Activated CD4-positive, alpha-beta T cell treated with anti-CD3 and anti-CD28 coated beads, Interleukin-2, amount 10 ng/mL, durations not matched to agents 7 days and 5 days (primary cell): ENCODE measurements at places on chromosomes 7 and 10. TPM values are rescaled to one million over a fixed set of nuclear protein-coding genes. Genes with fewer than 3 reads are reported as not detected.
A peak's percentile ranks its signal among the peaks of the same experiment; 100 is the strongest.

Gene CYP2C19
- total RNA-seq, result not detected

Gene SNX8
- total RNA-seq, result 28.0 TPM

Gene ACTR3C
- 5.0 TPM for total RNA-seq

GRCh38 chr10:389836-390448 is 254.7 kb downstream of the ZMYND11 start:
- no peak overlapping the region for H3K27ac ChIP-seq
- no peak overlapping the region for H3K4me3 ChIP-seq
- DNase-seq, result no peak
- no peaks in the 10 kb centered on the region for H3K4me1 ChIP-seq

DNA sequence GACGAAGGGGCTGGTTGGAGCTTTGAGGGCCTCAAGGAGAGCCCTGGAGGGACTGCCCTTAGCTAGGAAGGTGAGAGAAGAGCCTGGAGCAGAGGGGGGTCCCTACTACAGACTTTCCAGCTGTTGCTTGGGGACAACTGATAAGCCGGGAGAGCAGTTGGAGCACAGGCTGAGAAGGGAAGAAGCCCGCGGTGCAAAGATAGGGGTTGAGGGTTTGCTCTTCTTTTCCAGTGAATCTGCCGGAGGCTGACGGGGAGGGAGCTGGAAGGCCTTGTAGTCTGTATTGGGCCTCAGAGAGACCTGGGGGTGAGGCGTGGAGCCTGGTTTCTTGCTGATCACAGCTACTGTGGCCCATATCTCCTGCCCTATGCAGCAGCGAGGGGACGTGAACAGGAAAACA is 23.7 kb downstream of the CYP26A1 start:
- H3K4me3 ChIP-seq, result no peak overlapping the region
- H3K27ac ChIP-seq, result no peak overlapping the region
- DNase-seq, result no peak
- H3K36me3 ChIP-seq, result no peaks in the 10 kb centered on the region
- peaks cover 5% of the 10 kb centered on the region for H3K27me3 ChIP-seq

DNA sequence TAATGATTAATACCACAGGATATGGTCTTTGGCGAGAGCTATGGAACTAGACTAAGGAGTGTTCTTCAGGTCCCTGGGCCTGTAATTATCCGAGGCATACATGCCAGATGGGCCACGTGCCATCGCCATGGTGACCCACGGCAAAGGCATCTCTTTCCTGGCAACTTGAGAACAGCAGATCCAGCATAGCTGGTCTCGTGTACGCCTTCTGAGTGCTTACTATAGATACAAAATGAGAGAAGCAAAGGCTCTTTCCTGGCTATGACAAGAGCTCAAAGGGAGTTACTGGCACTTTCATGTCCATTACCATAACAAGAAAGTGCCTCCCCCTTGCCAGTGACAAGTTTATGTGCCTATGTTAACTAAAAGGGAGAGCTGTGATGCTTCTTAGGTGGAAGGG is 26.0 kb upstream of the GLI3 start:
- no peaks in the 10 kb centered on the region for H3K4me1 ChIP-seq
- no peak overlapping the region for H3K4me3 ChIP-seq
- no peak for DNase-seq
- no peaks in the 10 kb centered on the region for H3K36me3 ChIP-seq
- H3K27ac ChIP-seq, result no peak overlapping the region

DNA sequence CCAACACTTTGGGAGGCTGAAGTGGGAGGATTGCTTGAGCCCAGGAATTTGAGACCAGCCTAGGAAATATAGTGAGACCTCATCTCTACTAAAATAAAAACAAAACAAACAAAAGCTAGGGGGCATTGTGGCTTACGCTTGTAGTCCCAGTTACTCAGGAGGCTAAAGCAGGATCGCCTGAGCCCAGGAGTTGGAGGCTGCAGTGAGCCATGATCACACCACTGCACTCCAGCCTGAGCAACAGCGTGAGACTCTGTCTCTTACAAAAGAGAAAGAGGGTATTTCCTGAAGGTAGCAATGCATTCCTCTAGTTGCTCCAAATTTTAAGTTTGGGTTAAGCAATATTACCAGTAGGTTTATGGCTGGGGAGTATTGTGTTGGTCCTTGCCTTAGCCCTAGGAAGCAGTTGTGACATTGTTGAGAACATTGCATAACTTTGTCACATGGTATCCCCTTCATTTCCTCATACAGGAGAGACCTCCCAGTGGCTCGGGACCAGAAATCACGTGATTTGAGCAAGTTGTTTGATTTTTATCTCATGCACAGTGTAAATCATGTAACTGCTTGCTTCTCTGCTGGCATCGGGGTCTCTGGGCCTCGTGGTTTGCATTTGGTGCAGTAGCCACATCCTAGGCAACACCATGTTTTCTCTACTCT is 23.3 kb upstream of the SMARCD3 start:
- peak overlapping the region; percentile 52 for H3K27ac ChIP-seq
- H3K36me3 ChIP-seq, result no peaks in the 10 kb centered on the region
- DNase-seq, result peak; percentile 22
- peaks cover 18% of the 10 kb centered on the region for H3K4me1 ChIP-seq

- no peak overlapping the region for H3K27ac ChIP-seq
- no peak overlapping the region for H3K4me3 ChIP-seq
- H3K4me1 ChIP-seq, result no peaks in the 10 kb centered on the region
- DNase-seq, result no peak
- H3K36me3 ChIP-seq, result no peaks in the 10 kb centered on the region
- peaks cover 5% of the 10 kb centered on the region for H3K27me3 ChIP-seq
Observed at GRCh38 chr10:28853195-28853594, 175.9 kb downstream of the BAMBI start.

GRCh38 chr7:37784015-37784414 is 64.4 kb upstream of the NME8 start:
- peaks cover 5% of the 10 kb centered on the region for H3K27me3 ChIP-seq
- no peak overlapping the region for H3K4me3 ChIP-seq
- H3K27ac ChIP-seq, result no peak overlapping the region
- H3K36me3 ChIP-seq, result no peaks in the 10 kb centered on the region
- peaks cover 5% of the 10 kb centered on the region for H3K4me1 ChIP-seq
- no peak for DNase-seq

- no peaks in the 10 kb centered on the region for H3K36me3 ChIP-seq
- H3K27me3 ChIP-seq, result peaks cover 32% of the 10 kb centered on the region
- no peak overlapping the region for H3K27ac ChIP-seq
- peaks cover 21% of the 10 kb centered on the region for H3K4me1 ChIP-seq
Observed at GRCh38 chr10:13707156-13707881, 120.6 kb downstream of the PRPF18 start.

DNA sequence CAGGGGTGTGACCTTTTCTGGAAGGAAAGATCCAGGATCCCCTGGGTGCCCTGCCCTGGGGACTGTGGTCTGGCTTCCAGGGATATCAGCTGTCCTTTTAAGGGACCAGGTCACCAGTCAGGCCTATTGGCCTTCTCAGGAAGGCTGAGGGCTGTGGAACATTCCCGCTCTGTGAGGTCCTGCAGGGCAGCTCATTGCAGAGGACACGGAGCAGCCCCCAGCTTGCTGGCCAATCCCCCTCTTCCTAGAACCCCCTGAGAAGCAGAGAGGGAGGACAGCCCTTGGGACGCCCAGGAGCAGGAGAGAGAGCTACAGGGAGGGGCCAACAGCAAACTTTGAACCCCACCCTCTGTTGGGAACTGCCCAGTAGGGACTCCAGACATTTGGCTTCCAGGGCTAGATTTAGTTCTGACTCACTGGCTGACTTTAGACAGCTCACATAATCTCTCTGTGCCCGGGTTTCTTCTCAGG is 67.9 kb upstream of the COL13A1 start:
- no peaks in the 10 kb centered on the region for H3K36me3 ChIP-seq
- peaks cover 7% of the 10 kb centered on the region for H3K27me3 ChIP-seq
- H3K4me3 ChIP-seq, result no peak overlapping the region

DNA sequence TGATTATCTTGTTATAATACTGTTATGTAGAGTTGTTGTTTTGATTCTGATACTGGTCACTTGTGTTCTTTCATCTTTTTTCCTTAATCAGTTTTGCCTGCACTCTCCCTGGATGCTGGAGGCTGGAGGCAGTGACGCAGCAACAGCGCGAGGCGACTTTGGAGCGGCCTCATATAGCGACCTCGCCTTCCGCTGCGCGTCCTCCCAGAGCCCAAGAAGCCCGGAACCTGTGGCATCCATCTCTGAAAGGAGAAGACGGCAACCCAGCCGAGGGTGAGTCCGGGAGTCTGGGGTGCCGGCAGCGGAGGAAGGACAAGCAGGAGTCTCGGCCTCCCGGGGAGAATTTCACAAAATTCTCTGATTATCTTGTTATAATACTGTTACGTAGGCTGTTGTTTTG is 161.2 kb downstream of the ZNF33B start:
- H3K4me1 ChIP-seq, result peaks cover 6% of the 10 kb centered on the region
- no peak overlapping the region for H3K4me3 ChIP-seq
- no peak overlapping the region for H3K27ac ChIP-seq
- H3K27me3 ChIP-seq, result peaks cover 28% of the 10 kb centered on the region

Gene STOX1
- 1.5 TPM for total RNA-seq

- H3K27me3 ChIP-seq, result no peaks in the 10 kb centered on the region
- H3K27ac ChIP-seq, result no peak overlapping the region
- no peaks in the 10 kb centered on the region for H3K4me1 ChIP-seq
Observed at GRCh38 chr10:125407000-125407502, 246.7 kb upstream of the CTBP2 start.

Gene CACNA2D1
- total RNA-seq, result not detected

Gene PNLIPRP3
- not detected for total RNA-seq

- no peak overlapping the region for H3K4me3 ChIP-seq
- peaks cover 21% of the 10 kb centered on the region for H3K36me3 ChIP-seq
- no peak overlapping the region for H3K27ac ChIP-seq
- peaks cover 33% of the 10 kb centered on the region for H3K4me1 ChIP-seq
- no peak for DNase-seq
Observed at GRCh38 chr10:132320654-132321469, 11.1 kb upstream of the LRRC27 start.

Gene CCT6A
- 123 TPM for total RNA-seq

Gene SCRN1
- total RNA-seq, result 2.1 TPM

GRCh38 chr10:120480065-120480600 is 23.1 kb downstream of the PLPP4 start:
- H3K36me3 ChIP-seq, result no peaks in the 10 kb centered on the region
- no peak for DNase-seq
- no peaks in the 10 kb centered on the region for H3K27me3 ChIP-seq
- no peak overlapping the region for H3K27ac ChIP-seq
- no peaks in the 10 kb centered on the region for H3K4me1 ChIP-seq
- H3K4me3 ChIP-seq, result no peak overlapping the region

DNA sequence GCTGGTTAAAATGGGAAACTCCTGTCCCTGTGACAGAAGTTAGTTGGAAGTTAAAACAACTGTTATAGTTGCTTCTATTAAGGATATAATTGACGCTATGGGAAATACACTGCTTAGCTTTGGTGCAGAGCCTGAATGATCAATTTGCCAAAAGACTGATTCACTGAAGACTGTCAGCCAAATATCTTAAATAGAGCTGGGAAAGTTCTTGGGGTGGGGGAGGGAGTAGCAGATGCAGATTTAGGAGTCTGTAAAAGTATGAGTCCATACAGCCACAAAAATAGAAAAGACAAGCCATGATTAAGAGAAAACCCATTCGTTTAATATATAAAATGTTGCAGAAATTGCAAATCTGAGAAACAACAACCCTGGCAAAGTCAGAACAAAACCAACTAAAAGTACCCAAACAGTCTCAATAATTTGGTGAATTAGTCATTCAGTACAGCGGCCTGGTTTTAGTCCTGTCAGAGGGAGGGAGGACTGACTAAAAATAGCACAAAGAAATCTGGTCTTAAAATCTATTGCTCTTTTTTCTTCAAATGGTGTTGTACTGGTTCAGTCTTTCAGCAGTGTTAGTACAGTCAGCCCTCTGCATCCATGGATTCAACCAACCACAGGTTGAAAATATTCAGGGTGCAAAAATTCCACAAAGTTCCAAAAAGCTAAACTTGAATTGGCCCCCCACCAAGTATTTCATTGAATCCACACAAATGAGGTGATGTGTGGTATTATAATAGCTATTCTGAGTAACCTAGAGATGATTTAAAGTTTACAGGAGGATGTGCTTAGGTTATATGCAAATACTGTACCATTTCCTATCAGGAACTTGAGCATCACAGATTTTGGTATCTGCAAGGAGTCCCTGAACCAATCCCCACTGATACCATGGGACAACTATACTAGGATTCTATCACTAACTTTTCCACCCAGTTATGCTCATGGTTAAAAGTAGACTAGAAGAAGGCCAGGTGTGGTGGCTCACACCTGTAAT is 30.0 kb downstream of the STK17A start:
- no peak for DNase-seq
- peak overlapping the region; percentile 55 for H3K27ac ChIP-seq
- H3K27me3 ChIP-seq, result no peaks in the 10 kb centered on the region
- H3K36me3 ChIP-seq, result peaks cover 69% of the 10 kb centered on the region
- no peak overlapping the region for H3K4me3 ChIP-seq

Gene SUGCT
- total RNA-seq, result not detected

DNA sequence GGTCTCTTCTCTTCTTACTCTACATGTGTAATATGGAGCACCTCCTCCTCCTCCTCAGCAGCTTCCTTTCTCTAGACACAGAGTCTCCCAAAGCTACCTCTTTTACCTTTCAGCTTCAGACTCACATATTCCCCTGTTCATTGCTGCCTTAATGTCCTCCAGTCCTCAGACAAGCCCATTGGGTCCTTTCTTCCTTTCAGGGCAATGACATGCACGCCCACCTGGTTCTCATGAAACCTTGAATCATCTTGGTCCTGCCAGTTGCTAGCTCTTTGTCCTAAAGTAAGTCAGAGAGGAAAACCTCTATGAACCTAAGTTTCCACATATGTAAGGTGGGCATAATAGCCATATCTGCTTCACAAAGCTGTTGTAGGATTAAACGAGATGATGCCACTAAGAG is 227.0 kb downstream of the RPS24 start:
- no peaks in the 10 kb centered on the region for H3K4me1 ChIP-seq
- no peak overlapping the region for H3K27ac ChIP-seq
- H3K36me3 ChIP-seq, result no peaks in the 10 kb centered on the region
- H3K27me3 ChIP-seq, result peaks cover 4% of the 10 kb centered on the region

GRCh38 chr10:117350909-117351308 is 24.3 kb downstream of the PDZD8 start:
- no peak overlapping the region for H3K4me3 ChIP-seq
- peaks cover 25% of the 10 kb centered on the region for H3K4me1 ChIP-seq
- peaks cover 3% of the 10 kb centered on the region for H3K36me3 ChIP-seq
- DNase-seq, result no peak

DNA sequence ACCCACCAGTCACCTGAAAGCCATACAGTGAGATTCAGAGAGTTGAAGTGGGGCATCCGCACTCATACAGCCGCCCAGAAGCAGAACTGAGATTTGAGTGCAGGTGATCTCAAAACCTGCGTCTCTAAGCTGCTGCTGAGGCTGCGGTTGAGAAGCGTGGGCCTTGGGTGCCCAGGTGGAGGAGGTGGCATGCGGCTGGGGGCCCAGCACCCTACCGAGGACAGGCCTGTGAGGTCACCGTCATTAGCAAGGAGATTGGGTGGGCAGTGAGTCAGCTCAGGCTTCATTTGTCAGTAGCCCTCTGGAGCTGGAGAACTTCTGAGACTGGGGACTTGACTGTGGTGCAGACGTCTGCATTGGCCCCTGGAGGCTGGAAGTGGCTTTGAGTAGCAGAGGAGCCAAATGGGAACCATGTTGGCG is 29.8 kb downstream of the ZMIZ1 start:
- no peaks in the 10 kb centered on the region for H3K27me3 ChIP-seq
- H3K36me3 ChIP-seq, result no peaks in the 10 kb centered on the region
- DNase-seq, result no peak

- H3K36me3 ChIP-seq, result no peaks in the 10 kb centered on the region
- no peak for DNase-seq
- H3K27ac ChIP-seq, result no peak overlapping the region
- no peaks in the 10 kb centered on the region for H3K27me3 ChIP-seq
- no peak overlapping the region for H3K4me3 ChIP-seq
Observed at GRCh38 chr10:12484002-12484918, 134.9 kb downstream of the CAMK1D start.
